ENCODE measurements at places on chromosomes 3 and 15. TPM values are rescaled to one million over a fixed set of nuclear protein-coding genes. Genes with fewer than 3 reads are reported as not detected.

Gene GRK7
- total RNA-seq = not detected

Gene CDCP1
- 2.6 TPM for total RNA-seq

Gene KBTBD13
- total RNA-seq = not detected

Gene PLOD2
- 33.4 TPM for total RNA-seq

Gene GALNT15
- 22.8 TPM for total RNA-seq

Gene NUDT16
- total RNA-seq = 39.5 TPM

Gene FYTTD1
- 62.3 TPM for total RNA-seq

Gene WDR73
- 30.6 TPM for total RNA-seq

GRCh38 chr3:133040696-133041523 is 2.7 kb downstream of the TMEM108 start:
- peak; percentile 88 for DNase-seq

GRCh38 chr3:192038726-192039125 is 577.8 kb downstream of the PYDC2 start:
- DNase-seq = peak; percentile 53

DNA sequence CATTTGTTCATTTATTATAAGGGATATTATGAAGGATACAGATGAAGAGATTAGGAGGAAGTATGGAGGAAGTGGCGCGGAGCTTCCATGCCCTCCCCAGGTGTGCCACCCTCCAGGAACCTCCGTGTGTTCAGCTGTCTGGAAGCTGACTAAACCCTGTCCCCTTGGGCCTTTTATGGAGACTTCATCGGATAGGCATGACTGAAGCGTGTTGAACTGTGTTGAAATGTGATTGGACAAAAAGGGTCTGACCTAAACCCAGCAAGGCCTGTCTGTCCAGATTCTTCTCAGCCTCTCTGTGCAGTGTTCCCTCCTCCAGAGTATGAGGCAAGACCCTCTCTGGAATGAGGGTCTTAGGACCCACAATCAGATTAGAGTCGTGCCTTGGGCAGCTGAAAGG is 31.7 kb downstream of the HACD3 start:
- DNase-seq = no peak

DNA sequence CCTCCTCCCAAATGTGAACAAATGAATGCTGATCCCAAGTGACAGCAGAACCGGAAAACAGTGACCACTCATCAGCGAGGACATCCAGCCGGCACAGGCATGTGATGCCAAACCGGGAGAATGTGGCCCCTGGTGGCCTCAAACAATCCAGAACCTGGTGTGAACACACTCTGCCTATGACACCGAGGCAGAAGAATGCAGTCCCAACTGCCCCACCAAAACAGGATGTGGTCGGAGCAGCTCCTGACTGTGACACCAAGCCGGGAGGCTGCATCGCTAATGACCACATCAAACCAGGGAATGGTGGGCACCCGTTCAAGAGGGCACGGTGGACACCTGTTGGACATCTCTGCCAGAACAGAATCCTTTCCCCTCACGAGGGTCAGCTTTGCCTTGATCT is 15.4 kb downstream of the SCN5A start:
- no peak for DNase-seq

DNA sequence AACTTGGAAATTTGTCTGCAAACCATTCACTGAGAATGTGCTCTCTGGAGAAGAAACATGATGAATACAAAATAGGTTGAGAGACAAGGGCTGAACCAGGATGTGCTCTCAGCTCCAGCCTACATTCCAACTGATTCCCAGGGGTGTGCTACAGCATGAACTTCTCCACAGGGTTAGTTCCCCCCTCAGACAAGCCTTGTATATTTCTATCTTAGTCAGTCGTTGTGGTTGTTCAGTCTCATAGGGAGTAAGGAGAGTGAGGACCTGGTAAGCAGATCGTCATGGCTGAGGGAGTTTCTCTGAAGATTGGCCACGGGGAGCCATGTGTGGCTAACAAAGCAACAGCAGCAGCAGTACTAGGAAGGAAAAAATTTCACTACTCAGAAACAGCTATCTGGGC is 919.7 kb upstream of the CADM2 start:
- DNase-seq = no peak

- DNase-seq = no peak
Observed at GRCh38 chr3:81242871-81243270, 518.6 kb downstream of the GBE1 start.

GRCh38 chr3:40780291-40780924 is 255.6 kb downstream of the ZNF621 start:
- peak; percentile 41 for DNase-seq

DNA sequence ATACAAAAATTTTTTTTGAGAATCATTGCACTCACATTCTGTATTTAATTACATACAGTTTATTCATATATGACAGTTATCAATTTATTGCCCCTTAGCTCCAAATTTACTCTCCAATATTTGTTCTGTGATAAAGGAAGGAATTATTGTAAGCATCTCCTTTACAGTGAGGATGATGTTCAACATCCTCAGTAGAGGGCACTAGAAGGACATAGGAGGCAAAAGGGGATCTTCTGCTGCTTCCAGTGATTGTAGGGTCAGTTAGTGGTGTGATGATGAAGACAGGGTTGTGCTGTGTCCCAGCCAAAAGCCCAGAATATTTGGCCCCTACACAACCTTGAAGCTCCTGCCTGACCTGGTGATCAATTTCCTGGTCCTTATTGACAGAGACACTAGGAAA is 89.9 kb upstream of the DCBLD2 start:
- DNase-seq = no peak

DNA sequence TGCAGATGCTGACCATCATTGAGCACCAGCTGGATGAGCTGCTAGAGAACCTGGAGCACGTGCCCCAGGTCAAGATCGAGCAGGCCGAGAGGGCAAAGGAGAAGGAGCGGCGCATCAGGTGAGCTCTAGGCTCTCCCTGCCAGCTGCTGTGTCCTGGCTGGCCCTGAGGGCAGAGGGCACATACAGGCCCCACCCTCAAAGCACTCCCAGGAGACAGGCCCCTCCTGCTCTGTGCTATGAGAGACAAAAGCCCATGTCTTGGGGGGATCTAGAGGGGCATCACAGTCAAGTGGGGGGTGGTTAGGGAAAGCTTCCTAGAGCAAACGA is 39.5 kb downstream of the CFAP100 start:
- no peak for DNase-seq

DNA sequence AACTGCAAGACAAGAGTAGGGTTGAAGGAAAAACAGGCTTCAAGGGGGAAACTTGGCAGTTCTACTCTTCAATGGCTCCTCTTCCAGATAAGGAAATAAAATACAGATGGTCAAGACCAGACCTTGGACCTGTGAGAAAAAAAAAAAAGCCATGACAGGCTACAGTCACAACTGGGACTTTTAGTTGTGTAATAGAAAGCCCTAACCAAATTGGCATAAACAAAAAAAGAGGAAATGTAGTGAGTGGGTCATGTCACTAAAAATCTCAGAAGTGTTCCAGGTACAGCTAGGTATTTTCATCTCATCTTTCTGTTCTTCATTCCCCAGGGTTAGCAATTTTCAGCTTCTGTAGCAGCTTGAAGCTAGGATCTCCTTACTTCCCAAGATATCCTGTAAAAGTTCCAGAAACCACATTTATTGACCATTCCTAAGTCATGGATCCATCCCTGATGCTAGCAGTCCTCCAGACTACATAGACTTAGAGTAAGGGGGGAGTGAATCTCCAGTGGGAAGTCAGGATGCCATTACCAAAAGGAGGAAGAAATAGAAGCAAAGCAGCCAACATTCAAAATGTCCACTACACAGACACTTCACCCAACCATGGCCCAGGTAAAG is 61.0 kb upstream of the CSTA start:
- DNase-seq = no peak

DNA sequence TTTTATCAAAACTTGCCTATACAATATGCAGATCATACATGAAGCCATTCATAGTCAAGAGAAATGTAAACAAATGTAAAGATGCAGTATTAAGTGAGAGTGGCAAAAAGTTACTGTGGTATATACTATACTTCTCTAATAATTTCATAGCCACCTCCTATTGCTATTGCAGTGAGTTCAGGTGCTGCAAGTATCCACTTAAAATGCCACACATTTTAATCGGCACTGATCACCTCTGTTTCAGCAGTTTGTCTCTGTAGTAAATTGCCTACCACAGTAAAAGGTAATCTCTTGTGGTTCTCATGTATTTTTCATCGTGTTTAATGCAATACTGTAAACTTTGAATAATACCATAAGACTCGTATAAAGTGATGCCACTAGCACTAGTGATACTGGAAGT is 20.4 kb upstream of the FAH start:
- DNase-seq = no peak

- DNase-seq = no peak
Observed at GRCh38 chr3:113557374-113557773, 25.0 kb downstream of the SIDT1 start.

- no peak for DNase-seq
Observed at GRCh38 chr3:114308830-114309229, 15.0 kb downstream of the TIGIT start.

DNA sequence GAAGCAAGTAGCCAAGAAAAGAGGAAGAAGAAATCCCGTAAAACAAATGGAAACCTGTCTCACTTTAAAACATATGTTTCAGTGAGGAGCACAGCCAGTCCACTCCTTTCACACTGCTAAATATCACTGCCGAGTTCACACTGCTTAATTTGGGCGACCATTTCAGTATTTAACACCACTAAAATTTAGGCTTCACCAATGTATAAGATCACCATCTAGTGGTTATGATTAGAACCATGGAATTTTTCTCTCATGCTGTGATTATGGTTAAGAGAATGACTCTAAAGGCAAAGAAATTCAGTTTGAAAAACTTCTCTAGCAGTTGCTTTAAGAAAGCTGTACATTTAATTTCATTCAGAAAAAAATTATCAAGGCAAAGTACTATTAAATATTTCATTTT is 16.6 kb downstream of the SLC4A7 start:
- no peak for DNase-seq

DNA sequence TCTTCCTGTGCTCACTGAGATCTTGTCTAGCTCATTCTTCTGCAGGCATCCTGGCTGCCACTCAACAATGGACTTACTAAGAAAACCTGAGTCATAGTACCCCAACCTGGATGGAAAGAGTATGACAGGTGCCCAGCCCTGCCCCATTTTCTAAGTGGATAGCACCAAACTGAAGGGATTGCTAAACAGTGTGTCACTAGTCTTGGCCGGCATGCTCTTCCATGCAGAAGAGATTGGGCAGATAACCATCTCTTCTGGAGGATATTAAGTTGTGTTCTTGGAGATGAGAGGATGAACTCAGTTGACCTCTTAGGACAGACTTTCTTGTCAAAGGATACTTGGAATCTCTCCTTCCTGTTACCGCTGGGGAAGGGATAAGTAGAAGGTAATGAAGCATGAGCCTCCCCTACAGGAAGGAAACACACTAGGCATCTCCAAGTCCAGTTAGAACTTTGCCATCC is 797.5 kb downstream of the AGBL1 start:
- DNase-seq = no peak

- no peak for DNase-seq
Observed at GRCh38 chr3:54764911-54765310, 162.9 kb downstream of the LRTM1 start.

DNA sequence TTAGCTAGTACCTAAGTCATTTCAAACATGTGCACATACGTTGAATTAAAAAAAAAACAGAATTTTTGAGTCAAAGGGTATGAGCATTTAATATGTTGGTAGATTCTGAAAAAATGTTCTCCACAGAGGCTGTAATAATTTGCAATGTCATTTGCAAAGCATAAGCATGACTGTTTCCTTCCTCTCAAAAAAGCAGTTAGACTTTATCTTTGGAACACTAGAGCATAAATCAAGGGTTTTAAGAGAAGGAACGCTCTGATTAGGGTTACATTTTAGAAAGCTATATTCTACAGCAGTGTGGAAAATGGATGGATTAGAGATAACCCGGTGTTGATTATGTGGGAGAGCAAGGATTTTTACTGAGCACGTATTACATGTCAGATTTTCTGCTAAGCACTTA is 193.7 kb downstream of the WDR72 start:
- DNase-seq = no peak

DNA sequence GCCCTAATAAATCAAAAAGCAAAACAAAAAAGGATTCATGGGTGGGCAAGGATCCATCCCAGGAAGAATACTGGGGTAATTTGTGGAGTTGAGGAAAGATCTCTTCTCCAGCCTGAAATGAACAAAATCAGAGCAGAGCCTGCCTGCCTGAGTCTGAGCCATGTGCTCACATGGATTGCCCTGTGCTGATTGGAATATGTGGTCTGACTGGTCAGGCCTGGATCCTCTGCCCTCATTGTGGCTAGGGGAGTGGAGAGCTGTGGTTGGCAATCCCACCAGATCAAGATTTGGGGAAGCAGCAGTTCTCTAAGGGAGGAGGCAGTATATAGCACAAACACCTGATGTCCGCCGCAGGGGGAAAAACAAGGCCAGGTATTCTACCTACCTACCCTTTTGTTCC is 6.8 kb upstream of the NUDT16 start:
- no peak for DNase-seq

DNA sequence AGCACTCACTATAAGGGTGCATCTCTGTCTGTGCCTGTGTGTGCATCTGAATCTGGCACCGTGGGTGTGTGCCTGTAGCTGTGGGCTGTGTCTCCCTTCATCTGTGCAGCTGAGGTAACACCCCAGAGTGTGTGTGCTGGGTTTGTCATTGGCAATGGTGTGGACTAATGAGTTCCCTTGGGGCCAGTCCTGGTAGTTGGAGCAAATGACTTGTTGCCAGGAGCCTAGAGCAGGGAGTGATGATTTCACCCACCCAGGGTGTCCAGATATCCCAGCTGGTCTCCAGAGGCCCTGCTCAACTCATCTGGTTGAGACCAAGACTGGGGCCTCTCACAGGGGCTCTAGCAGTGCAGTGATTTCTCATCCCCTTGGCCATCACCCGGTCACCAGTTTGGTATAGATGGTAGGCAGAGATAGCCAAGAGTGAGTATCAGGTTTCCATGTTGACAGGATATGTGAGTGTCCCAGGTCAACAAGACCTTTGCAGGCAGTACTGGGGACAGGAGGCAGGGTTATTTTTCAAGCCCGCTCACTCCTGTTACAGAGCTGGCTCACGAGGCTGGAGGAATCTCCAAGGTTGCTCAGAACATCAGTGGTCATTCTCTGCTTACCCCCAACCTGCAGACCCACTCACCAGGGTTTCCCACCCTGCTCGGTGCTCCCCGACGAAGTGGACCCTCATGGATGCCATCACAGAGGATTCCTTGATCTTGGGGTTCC is 4.1 kb upstream of the HDAC11 start:
- no peak for DNase-seq

- no peak for DNase-seq
Observed at GRCh38 chr3:4758249-4758860, 220.9 kb upstream of the BHLHE40 start.

DNA sequence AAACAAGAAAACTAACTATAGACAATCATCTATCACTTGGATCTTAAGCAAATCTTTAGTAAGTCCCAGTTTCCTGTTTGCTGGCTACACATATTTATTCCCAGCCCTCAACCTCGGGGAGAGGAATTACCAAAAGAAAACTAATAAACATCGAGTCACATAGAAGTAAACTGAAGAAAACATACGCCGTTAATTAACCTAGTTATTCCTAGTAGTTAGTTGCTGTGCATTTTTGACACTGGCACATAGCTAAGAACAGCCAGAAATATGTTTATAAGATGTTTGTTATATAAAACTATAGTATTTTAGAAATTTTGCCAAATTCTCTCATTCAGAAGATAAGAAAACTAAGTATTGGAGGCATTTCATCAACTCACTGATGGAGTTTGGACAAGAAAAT is 407.2 kb upstream of the ARHGEF26 start:
- DNase-seq = no peak

GRCh38 chr3:43024181-43024885 is 45.2 kb downstream of the GASK1A start:
- DNase-seq = peak; percentile 44

Measured in adrenal gland (tissue), 19 donors.